ENCODE measurements at places on chromosomes 4 and X.

DNA sequence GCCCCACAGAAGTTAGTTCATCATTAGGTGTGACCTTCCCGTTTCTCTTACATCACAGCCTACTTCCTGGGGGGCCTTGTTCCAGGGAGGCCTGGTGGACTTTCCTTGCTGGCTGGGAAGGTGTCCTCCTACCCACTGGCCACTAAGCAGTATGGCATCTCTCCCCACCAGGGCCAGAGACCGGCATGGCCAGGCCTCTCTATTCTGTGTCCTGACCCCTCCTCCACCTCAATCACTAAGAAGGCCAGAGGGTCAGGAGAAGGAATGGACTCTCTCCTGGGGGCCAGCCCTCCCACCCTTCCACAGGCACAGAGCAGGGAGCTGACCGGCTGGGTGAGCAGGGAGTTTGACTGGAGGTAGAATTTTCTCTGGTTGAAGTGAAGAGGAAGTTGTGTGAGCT lies 81.9 kb downstream of the PJA1 start:
- no peak for DNase-seq

GRCh38 chr4:83283181-83283580 lies 1.4 kb downstream of the COQ2 start:
- no peak for DNase-seq

GRCh38 chr4:119678761-119679160 lies 50.2 kb upstream of the PDE5A start:
- no peak for DNase-seq

DNA sequence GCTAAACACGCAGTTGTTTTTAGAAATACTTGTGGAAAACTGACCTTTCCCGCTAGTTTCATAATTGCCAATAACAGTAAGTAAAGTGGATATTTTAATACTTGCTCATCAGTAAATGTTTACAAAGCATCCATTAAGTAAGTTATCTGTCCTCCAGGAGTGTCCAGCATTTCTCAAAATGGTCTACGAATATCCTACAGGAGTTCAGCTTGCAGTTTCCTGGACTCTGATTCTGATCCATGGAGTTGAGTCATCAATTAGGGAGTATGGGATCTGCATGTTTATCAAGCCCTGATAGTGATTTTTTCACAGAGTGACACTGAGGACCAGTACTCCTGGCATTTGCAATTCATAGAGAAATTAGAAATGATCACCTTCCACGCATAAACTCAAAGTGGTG lies 325.2 kb upstream of the AADAT start:
- no peak for DNase-seq

GRCh38 chr4:123014038-123014437 lies 91.6 kb upstream of the NUDT6 start:
- DNase-seq, result no peak

GRCh38 chrX:106898462-106898861 lies 4.7 kb downstream of the RIPPLY1 start:
- DNase-seq, result no peak

GRCh38 chr4:89196745-89197144 lies 85.4 kb downstream of the TIGD2 start:
- no peak for DNase-seq

GRCh38 chr4:54516556-54517215 lies 141.1 kb upstream of the KIT start:
- no peak for DNase-seq

DNA sequence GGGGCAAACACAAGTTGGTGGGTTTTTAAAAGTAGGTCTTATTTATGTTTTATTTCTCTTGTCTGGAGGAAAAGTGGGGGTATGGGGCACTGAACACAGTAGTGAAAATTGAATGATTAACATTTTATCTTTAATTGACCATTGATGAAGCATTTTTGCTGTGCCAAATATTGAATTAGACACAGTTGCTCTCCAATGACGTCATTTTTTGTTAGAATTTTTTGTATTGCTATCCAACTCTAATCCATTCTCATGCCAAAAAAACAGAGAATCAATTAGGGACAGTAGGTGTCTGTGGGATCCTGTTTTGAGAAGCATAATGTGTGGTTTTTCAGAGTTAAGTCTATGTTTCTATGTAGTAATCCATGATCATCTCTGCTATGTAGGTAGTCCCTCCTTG lies 1032.8 kb downstream of the STPG2 start:
- DNase-seq, result no peak

DNA sequence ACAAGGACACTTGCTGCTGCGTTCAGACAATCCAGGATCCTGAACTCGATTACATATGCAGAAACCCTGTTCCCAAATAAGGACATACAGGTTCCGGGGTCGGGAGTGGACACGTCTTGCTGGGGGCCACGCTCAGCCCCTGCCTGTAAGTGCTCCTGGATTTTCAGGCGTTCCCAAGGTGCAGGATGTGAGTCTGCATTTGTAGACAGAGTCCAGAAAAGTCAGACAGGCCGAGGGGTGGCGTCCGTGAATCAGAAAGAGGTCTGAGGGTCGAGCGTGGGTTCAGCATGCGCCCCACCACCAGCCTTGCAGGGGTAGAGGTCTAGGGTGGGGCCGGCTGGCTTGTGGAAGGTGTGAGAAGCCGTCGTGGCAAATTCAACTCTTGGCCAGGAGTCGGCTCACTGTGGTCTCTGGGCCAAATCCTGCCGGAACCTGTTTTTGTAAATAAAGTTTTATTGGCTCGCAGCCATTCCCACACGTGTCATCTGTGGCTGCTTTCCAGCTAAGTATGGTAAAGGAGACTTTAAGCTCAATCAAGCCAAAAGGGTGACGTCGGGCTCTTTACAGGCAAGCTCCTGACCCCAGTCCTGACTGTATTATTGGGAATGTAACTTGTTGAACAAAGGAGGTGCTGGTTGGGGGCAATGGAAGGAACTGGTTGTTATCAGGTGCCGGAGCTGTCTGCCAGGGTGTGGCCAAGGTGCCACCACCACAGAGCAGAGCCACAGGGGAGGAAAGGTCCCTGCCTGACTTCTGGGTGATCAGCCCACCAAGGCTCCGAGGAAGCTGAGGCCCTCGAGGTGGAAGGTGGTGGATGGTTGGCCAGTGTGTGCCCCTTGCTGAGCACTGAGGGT lies 7.4 kb downstream of the DOK7 start:
- DNase-seq, result no peak

DNA sequence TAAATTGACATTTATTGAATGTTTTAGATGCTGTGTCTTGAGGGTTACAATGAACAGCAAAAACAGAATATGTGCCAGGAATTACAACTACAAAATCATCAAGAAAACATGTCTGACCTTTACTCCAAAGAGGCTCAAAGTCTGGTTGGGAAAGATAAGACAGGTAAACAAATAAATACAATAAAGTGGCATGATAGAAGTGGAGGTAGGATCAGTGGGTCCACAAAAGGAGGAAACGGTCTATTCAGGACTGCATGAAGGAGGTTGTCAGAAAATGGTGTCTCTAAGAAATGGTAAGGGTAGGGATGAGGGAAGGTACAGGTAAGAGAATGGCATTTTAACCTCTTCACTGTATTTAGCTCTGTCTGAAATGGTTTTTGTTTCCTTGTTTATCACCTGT lies 3.8 kb downstream of the ARHGEF38 start:
- no peak for DNase-seq

- DNase-seq, result no peak
Measured at GRCh38 chrX:38216642-38217041, 4.0 kb downstream of the SRPX start.

DNA sequence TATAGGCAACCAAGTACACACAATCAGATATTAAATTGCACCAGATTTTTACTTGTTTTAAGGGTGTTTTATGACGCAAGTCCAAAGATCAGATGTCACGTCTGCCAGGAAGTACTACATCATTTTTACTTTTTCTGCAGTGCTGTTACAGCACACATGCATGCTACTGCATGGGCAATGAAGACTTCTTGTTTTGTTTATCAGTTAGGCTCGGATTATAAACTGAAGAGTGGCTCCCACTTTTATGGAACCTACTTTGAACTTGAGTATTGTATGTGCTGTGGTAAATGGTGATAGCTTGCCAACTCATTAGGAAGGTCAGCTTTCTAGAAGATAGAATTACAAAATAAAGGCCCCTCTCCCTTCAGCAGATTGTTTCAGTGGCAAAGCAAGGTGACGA lies 131.6 kb downstream of the CEP135 start:
- no peak for DNase-seq

GRCh38 chr4:34469516-34469915 lies 1774.8 kb downstream of the ARAP2 start:
- DNase-seq, result no peak

GRCh38 chrX:79270401-79270800 lies 96.7 kb downstream of the ITM2A start:
- peak; percentile 38 for DNase-seq

GRCh38 chrX:22433292-22434070 lies 160.8 kb downstream of the CBLL2 start:
- no peak for DNase-seq

- no peak for DNase-seq
Measured at GRCh38 chr4:139540161-139540560, 15.9 kb downstream of the SETD7 start.

GRCh38 chr4:182213004-182213403 lies 30.2 kb upstream of the TENM3 start:
- no peak for DNase-seq

DNA sequence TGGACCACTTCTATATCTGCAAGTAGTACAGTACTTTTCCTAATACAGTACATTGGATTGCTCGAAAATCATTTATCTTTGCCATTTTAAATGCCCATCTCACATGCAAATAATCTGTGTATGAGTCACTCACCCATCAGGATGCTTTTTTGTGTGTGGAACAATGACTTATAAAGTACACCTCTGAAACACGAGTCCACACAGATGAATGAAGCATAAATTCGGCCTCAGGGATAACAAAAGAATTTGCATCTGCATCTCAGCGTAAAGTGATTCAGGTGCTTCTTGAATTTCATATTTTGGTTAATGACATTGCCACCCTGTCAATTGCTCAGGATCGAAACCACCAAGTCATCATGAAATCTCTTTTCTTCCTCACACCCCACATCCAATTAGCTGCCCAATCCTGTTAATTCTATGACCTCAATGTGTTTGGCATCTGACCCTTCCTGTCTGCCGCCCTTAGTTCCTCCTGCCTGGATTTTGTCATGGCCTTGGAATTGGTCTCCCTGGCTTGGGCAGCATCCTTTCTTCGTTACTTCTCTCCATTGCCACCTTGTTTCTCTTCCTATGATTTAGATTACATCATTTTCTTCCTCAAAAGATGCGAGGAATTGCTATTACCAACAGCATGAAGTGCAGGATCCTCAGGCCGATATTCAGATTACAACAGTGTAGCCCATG lies 161.6 kb upstream of the MID1 start:
- DNase-seq, result no peak

GRCh38 chrX:14361435-14361834 lies 167.9 kb upstream of the GLRA2 start:
- no peak for DNase-seq

GRCh38 chr4:111027526-111027925 lies 404.6 kb upstream of the PITX2 start:
- no peak for DNase-seq

DNA sequence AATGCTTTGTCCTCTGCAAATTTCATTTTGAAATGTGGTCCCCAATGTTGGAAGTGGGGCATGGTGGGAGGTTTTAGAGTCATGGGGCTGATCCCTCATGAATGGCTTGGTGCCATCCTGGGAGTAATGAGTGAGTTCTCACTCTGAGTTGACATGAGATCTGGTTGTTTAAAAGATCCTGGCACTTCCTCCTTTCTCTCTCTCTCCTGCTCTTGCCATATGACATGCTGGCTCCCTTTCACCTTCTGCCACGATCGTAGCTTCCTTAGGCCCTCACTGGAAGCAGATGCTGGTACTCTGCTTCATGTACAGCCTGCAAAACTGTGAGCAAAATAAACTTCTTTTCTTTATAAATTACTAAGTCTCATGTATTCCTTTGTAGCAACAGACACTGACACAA lies 262.0 kb downstream of the IL15 start:
- DNase-seq, result no peak

- no peak for DNase-seq
Measured at GRCh38 chr4:77564231-77564630, 41.4 kb upstream of the CXCL13 start.

DNA sequence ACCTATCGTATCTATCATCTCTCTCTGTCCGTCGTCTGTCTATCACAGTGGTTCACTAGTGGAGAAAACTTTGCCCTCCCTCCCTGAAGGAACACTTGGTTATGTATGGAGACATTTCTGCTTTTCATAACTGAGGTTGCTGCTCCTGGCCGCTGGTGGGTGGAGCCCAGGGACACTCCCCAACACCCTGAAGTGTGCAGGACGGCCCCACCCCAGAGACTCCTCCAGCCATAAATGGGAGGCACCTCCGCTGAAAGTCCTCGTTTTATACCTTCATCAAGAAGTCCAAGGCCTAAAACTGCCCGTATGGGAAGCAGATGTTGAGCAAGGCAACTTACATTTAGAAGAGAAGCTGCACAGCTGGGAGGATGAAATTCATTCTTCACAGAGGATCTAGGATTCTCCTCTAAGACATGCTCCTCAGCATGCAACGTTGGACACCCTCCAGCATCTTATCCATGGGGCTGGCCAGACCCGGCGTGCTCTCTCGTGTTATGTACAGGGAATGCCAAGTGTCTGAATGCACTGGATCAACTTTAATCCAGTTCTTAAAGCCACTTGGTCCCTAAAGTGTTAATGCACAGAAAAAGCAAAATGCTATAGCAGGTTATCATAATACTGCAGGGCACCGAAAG lies 43.5 kb downstream of the PRKX start:
- no peak for DNase-seq

DNA sequence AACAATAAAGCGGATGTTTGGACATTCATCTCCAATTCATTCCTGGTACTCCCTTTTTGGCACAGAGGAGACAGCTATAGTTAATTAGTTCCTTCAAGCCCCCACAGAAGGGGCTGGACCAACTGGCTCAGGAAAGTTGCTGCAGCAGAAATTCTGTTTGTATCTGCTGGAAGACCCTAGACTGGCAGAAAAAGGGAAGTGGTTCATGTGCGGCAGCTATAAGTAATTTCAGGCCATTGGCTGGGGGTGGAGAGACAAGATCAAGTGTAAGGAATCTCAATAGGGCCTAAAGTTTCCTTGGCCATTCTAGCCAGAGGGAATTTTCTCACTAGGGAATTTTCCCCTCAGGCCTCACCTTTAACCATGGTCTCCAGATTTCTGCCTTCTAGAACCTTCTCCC lies 89.9 kb upstream of the DHX15 start:
- DNase-seq, result no peak

- DNase-seq, result no peak
Measured at GRCh38 chr4:155667568-155668511, 1.2 kb downstream of the GUCY1A1 start.

- no peak for DNase-seq
Measured at GRCh38 chrX:78105944-78106650, 2.0 kb downstream of the PGK1 start.

All from stimulated activated CD8-positive, alpha-beta memory T cell treated with anti-CD3 and anti-CD28 coated beads, Interleukin-2, amount 100 ng/mL, for 1 hour (primary cell).